Tibial nerve (tissue), 4 donors: ENCODE measurements at places on chromosomes 11 and 22. TPM values are rescaled to one million over a fixed set of nuclear protein-coding genes. Genes with fewer than 3 reads are reported as not detected.
A peak's percentile ranks its signal among the peaks of the same experiment; 100 is the strongest.

DNA sequence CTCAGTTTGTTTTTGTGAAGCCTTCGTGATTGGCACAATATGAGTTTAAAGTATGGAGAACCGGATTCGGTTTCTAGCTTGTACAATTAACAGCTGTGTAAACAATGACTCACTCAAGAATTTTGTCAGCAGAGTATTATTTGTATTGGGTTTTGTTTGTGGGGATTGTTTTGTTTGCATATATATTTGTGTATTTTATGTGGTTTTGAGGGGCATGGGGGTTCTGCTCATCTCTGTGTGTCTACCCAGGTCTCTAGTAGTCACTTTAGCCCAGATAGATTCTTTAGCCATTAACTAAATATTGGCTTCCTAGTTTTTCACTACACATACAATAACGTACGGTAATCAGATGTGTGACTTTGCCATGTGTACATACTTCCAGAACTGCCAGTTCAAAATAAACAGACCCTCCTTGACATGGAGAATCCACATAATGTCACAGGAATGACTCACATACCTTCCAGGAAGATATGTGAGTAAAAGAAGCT, 7.5 kb upstream of the MS4A7 start:
- no peak overlapping the region for H3K4me3 ChIP-seq
- no peaks in the 10 kb centered on the region for H3K4me1 ChIP-seq
- H3K27me3 ChIP-seq = no peaks in the 10 kb centered on the region
- no peak overlapping the region for H3K27ac ChIP-seq
- no peaks in the 10 kb centered on the region for H3K36me3 ChIP-seq

DNA sequence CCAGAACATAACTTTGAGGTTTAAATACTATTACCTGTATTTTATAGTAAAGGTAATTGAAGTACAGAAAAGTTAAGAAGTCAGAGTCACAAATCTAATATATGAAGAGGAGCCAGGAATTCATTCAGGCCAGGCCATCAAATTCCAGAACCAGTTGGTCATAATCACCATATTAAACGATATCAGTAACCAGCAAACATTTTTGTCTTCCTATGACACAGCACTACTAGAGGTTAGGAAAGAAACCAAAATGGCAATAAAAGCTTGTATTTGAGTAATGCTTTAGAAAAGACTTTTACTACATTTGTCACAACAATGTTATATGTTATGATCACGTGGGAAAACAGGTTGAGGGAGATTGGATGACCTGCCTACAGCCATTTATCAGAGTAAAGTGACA, 62.2 kb downstream of the DKK3 start:
- H3K4me1 ChIP-seq = no peaks in the 10 kb centered on the region
- DNase-seq = no peak
- H3K4me3 ChIP-seq = no peak overlapping the region
- H3K36me3 ChIP-seq = no peaks in the 10 kb centered on the region
- no peaks in the 10 kb centered on the region for H3K27me3 ChIP-seq
- H3K27ac ChIP-seq = no peak overlapping the region

- H3K4me1 ChIP-seq = peaks cover 51% of the 10 kb centered on the region
- DNase-seq = no peak
- H3K27me3 ChIP-seq = no peaks in the 10 kb centered on the region
- H3K36me3 ChIP-seq = no peaks in the 10 kb centered on the region
Measured at GRCh38 chr11:67365736-67366444, 7.5 kb downstream of the CLCF1 start.

DNA sequence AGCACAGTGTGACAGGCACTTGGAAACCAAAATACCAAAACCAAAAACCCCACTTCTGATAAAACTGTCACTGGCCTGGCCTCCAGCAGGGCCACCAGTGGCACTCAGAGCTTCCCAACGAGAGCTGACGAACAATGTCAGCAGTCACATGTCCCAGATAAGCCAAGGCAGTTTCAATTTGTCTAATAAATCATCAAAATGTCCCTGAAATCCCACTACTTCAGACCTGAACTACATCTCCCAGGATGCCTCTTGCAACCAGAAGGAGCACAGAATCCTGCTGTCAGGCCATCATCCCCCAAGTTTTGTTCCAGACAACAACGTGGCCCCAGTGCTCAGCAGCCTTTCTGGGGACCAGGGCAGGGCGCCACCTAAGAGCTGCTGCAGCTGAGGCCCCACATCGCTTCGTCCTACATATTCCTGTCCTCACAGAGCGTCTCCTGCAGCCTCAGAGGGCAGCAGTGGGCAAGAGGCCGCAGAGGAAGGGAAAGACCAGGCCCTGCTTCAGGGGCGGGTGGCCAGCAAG, 25.1 kb downstream of the LRFN4 start:
- H3K27ac ChIP-seq = peak overlapping the region; percentile 81
- H3K27me3 ChIP-seq = no peaks in the 10 kb centered on the region
- H3K4me1 ChIP-seq = peaks cover 18% of the 10 kb centered on the region
- H3K4me3 ChIP-seq = no peak overlapping the region
- no peaks in the 10 kb centered on the region for H3K36me3 ChIP-seq

- H3K27ac ChIP-seq = no peak overlapping the region
- H3K36me3 ChIP-seq = peaks cover 6% of the 10 kb centered on the region
- H3K27me3 ChIP-seq = no peaks in the 10 kb centered on the region
- H3K4me1 ChIP-seq = no peaks in the 10 kb centered on the region
- no peak for DNase-seq
Measured at GRCh38 chr11:33658195-33658900, 42.3 kb downstream of the C11orf91 start.

GRCh38 chr11:117792241-117792640, 4.8 kb downstream of the DSCAML1 start:
- no peak overlapping the region for H3K27ac ChIP-seq
- H3K4me1 ChIP-seq = peaks cover 11% of the 10 kb centered on the region
- H3K36me3 ChIP-seq = no peaks in the 10 kb centered on the region
- no peak overlapping the region for H3K4me3 ChIP-seq

DNA sequence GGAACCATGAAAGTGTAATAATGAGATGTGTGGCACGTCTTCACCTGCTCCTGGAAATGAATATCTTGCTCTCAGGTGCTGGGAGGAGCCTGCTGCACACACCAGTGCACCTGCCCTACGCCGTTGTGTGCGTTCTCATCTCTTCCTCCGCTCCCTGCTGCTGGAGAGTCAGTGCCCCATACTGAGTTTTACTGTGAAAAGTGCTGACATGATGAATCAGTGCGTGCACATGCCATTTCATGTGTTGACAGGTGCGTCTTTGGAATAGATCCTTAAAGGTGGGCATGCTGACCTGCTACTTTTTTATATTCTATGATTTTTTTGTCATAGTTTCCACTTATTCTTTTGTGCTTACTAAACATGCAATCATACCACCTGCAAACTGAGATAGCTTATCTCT, 1015.8 kb downstream of the BRD1 start:
- H3K27ac ChIP-seq = no peak overlapping the region
- DNase-seq = no peak
- H3K4me3 ChIP-seq = no peak overlapping the region
- no peaks in the 10 kb centered on the region for H3K36me3 ChIP-seq

GRCh38 chr11:109677876-109678275, 255.9 kb downstream of the C11orf87 start:
- no peak overlapping the region for H3K4me3 ChIP-seq
- H3K27ac ChIP-seq = no peak overlapping the region
- DNase-seq = no peak
- H3K36me3 ChIP-seq = no peaks in the 10 kb centered on the region

DNA sequence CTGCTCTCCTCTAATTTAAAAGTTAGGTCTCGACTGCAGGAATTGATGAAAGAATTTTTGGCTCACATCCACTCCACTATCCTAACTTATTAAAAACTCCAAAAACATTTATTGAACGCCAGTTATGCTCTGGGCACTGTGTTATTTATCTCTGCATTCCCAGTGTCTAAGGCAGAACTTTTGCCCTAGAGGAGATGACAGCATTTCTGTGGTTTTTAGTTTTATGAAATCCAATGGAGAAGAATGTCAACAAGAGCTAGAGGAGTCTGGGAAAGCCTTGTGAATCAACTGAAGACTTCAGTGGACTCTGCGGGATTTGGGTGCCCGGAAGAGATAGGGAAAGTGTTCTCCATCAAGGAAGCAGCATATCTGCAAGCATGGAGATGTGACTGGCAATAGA, 217.0 kb upstream of the PGR start:
- H3K4me3 ChIP-seq = no peak overlapping the region
- no peak for DNase-seq
- no peaks in the 10 kb centered on the region for H3K36me3 ChIP-seq
- no peaks in the 10 kb centered on the region for H3K27me3 ChIP-seq

CALCB gene
- 0.90 TPM for total RNA-seq

TRIM49C gene
- not detected for total RNA-seq

OR52J3 gene
- not detected for total RNA-seq

MCAM gene
- 793 TPM for total RNA-seq

MIF gene
- total RNA-seq = 481 TPM
